Smooth muscle cell of the umbilical artery (primary cell): ENCODE measurements at places on chromosomes 1 and 21. TPM values are rescaled to one million over a fixed set of nuclear protein-coding genes. Genes with fewer than 3 reads are reported as not detected.

The ORC1 gene
- total RNA-seq = 0.59 and 3.2 TPM in 2 replicates

The PCSK9 gene
- 0.89 and 2.4 TPM in 2 replicates for total RNA-seq

The SERTAD4 gene
- 0.59 and 0.78 TPM in 2 replicates for total RNA-seq

The MYOG gene
- not detected in 2 replicates for total RNA-seq

The NR0B2 gene
- total RNA-seq = not detected in 2 replicates

The HCRTR1 gene
- total RNA-seq = 0.14 and 0.30 TPM in 2 replicates
